Activated naive CD4-positive, alpha-beta T cell treated with anti-CD3 and anti-CD28 coated beads for 36 hours (primary cell): ENCODE measurements at places on chromosomes 7 and 10. TPM values are rescaled to one million over a fixed set of nuclear protein-coding genes. Genes with fewer than 3 reads are reported as not detected.

GRCh38 chr7:79091661-79092060 lies 361.8 kb downstream of the MAGI2 start:
- no peak overlapping the region for H3K27ac ChIP-seq
- no peak overlapping the region for H3K4me3 ChIP-seq

GRCh38 chr7:41415471-41416207 lies 287.3 kb downstream of the INHBA start:
- no peak overlapping the region for H3K4me3 ChIP-seq
- no peaks in the 10 kb centered on the region for H3K36me3 ChIP-seq
- DNase-seq = no peak

DNA sequence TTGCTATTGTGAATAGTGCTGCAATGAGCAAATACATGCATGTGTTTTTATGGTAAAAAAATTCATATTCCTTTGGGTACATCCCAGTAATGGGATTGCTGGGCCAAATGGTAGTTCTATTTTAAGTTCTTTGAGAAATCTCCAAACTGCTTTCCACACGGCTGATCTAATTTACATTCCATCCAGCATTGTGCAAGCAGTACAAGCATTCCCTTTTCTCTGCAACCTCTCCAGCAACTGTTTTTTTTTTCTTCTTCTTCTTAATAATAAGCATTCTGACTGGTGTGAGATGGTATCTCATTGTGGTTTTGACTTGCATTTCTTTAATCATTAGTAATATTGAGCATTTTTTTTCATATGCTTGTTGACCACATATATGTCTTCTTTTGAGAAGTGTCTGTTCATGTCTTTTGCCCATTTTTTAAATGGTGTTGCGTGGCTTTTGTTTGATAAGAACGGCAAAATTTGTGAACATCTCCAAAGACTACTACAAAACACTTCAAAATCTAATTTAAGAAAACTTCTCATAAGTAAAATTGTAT lies 136.1 kb upstream of the MYO3A start:
- no peak overlapping the region for H3K27ac ChIP-seq
- H3K36me3 ChIP-seq = no peaks in the 10 kb centered on the region
- H3K4me3 ChIP-seq = no peak overlapping the region
- no peak for DNase-seq
- no peaks in the 10 kb centered on the region for H3K4me1 ChIP-seq
- no peaks in the 10 kb centered on the region for H3K27me3 ChIP-seq

- peaks cover 36% of the 10 kb centered on the region for H3K27me3 ChIP-seq
- H3K36me3 ChIP-seq = no peaks in the 10 kb centered on the region
- H3K4me1 ChIP-seq = peaks cover 4% of the 10 kb centered on the region
- H3K4me3 ChIP-seq = no peak overlapping the region
- H3K27ac ChIP-seq = no peak overlapping the region
Measured at GRCh38 chr10:28810057-28810870, 132.9 kb downstream of the BAMBI start.

DNA sequence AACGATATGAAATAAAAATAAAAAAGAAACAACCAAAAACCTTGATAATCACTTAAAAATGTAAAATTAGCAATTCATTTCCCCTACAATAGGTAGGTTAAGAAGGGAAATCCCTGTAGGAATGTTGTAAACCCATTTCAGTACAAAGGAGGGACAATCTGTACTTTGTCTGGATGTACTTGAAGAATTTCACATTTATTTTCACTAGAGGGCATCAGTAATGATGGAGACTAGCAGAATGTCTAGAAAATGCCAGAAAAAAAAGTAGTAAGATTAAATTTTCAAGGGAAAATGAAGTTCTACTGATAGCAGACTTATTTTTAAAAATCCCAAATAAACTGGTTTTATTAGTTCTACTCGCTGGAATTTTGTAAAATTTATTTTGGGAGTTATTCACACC lies 209.0 kb upstream of the FZD1 start:
- peaks cover 5% of the 10 kb centered on the region for H3K4me1 ChIP-seq
- DNase-seq = no peak
- H3K27me3 ChIP-seq = peaks cover 4% of the 10 kb centered on the region

DNA sequence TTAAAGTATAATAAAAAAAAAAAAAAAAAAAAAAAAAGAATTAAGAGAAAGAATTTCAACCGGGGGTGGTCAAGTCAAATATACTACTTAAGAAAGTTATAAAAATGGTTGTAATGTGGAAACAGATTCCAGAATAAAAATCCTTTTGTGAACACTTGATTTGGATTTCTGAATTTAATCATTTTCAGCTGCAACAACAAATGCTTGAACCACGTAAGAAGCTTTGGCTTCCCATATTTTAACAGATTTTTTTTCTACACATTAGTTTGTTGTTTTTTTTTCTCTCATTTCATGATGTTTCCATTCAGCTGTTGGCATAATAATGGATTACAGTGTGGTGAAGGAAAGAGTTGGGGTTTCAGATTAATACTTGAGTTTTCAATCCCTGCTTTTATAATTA lies 137.3 kb upstream of the AGR3 start:
- peaks cover 10% of the 10 kb centered on the region for H3K4me1 ChIP-seq
- no peak for DNase-seq
- no peak overlapping the region for H3K27ac ChIP-seq
- H3K4me3 ChIP-seq = no peak overlapping the region

DNA sequence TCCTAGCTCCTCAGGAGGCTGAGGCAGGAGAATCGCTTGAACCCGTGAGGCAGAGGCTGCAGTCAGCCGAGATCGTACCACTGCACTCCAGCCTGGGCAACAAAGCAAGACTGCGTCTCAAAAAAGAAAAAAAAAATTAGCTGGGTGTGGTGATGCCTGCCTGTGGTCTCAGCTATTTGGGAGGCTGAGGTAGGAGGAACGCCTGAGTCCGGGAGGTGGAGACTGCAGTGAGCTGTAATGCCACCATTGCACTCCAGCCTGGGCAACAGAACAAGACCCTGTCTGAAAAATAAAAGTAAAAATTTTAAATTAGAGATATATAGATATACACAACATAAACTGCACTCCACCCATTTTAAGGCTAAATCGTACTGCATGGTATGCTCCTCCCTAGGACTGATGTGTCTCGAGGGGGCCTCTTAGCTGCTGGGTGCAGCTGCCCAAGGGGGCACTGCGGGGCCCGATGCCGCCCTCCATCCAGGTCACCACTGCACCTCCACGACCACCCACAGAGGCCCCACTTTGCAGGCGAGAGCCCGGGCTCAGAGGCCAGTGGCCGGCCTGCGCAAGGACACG lies 40.9 kb upstream of the FOXK1 start:
- peaks cover 3% of the 10 kb centered on the region for H3K4me1 ChIP-seq
- no peak for DNase-seq
- peaks cover 2% of the 10 kb centered on the region for H3K36me3 ChIP-seq
- no peaks in the 10 kb centered on the region for H3K27me3 ChIP-seq

DNA sequence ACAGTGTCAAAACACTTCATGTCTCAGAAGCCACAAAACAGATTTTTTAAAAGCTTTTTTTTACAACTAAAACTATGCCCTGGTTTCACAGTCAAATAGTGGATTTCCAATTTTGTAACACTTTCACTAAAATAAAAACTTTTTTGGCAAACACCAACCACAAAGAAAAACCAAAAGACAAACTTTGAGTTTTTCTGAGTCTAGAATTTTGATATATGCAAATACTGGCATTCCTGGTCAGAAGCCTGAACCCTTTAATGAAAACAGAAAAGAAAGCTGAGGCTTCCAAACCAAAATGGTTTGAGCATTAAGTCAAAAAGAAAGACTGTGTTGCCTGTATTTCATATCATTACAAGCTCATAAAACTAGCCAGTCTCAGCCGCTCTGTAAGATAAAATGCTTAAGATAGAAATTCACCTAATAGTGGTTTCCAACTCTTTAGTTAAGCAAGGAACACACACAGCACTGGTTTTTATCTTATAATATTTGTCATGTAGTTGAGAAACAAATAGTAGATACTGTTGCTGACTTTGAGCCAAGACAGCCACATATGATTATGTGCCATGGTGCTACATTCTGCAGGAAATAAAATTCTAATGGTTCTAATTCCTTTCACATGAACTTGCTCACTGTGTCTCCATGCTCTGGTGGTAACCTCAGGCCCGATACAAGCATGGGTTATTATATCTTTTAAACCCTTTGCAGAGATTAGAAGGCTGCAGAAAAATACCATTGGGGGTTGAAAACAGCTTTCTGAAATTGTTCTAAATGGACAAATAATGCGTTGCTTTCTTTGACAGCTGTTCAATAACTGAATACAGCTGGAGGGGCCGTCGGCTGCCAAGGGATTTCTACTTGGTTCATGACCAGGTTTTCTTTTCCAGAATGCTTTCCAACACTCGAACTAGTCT lies 49.4 kb downstream of the FAM171A1 start:
- H3K4me1 ChIP-seq = peaks cover 7% of the 10 kb centered on the region
- H3K27ac ChIP-seq = no peak overlapping the region
- DNase-seq = no peak
- no peaks in the 10 kb centered on the region for H3K36me3 ChIP-seq

DNA sequence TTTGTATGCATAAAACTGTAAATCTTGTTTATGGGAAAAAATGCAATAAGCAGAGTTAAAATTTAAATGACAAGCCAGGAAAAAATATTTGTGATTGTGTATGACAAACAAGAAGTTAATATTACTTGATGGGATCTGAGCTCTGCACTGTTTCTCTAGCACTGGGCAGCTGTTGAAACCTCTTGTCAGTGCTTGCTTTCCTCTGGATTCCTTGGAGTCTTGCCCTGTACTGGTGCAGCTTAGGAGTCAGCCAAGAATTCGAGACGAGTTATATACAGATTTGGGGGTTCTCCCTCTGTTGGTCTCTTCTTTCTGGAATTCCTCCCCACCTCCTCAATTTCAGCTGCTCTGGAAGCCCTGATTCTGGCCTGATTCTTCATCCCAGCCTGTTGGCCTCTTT lies 24.3 kb upstream of the OPN4 start:
- H3K27me3 ChIP-seq = peaks cover 30% of the 10 kb centered on the region
- H3K36me3 ChIP-seq = no peaks in the 10 kb centered on the region
- H3K4me3 ChIP-seq = no peak overlapping the region
- peaks cover 2% of the 10 kb centered on the region for H3K4me1 ChIP-seq
- no peak overlapping the region for H3K27ac ChIP-seq
- DNase-seq = no peak

DNA sequence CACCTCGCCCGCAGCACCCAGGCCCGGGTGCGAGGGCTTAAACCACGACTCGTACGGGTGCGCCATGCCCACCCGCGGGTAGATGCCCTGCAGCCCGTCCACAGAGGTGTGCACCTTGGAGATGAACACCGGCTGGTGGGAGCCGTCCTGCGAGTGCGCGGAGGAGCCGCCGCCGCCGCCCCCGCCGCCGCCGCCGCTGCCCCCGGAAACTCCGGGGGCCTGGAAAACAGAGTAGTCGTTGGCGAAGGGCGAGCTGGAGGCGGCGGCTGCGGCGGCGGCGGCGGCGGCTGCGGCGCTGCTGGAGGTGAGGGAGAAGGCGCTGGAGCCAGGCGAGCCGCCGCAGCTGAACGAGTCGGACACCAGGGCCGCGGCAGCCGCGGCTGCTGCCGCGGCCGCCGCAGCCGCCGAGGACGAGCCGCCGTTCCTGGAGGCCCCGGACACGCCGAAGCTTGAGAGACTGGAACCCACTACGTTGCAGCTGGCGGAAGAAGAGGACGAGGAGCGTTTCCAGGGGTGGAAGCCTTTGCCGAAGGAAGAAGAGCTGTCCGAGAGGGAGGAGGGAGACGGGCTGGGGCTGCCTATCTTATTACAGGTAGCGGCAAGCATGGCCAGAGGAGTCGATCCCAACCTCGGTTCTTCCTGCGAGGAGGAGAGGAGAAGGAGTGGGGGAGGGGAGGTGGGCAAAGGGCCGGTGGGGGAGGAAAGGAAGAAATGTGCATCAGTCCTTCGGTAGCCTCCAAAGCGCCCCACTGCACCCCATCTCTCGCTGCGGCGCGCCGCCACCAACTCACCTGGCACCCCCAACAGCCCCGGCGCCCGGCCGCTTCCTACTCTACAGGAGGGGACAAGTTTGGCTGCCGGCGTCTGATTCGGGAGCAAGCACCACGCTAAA lies 1.3 kb downstream of the SP8 start:
- H3K4me1 ChIP-seq = peaks cover 24% of the 10 kb centered on the region
- peaks cover 72% of the 10 kb centered on the region for H3K27me3 ChIP-seq
- peak overlapping the region; percentile 69 for H3K4me3 ChIP-seq

GRCh38 chr7:12244129-12244528 lies 33.0 kb downstream of the TMEM106B start:
- no peak for DNase-seq
- H3K4me1 ChIP-seq = peaks cover 12% of the 10 kb centered on the region
- H3K4me3 ChIP-seq = no peak overlapping the region
- H3K36me3 ChIP-seq = peaks cover 11% of the 10 kb centered on the region
- no peak overlapping the region for H3K27ac ChIP-seq

- no peak overlapping the region for H3K4me3 ChIP-seq
- no peak overlapping the region for H3K27ac ChIP-seq
- no peak for DNase-seq
Measured at GRCh38 chr7:20438694-20439376, 108.1 kb downstream of the ITGB8 start.

GRCh38 chr10:87705339-87705738 lies 45.7 kb downstream of the PAPSS2 start:
- no peak overlapping the region for H3K27ac ChIP-seq
- no peak overlapping the region for H3K4me3 ChIP-seq
- H3K4me1 ChIP-seq = no peaks in the 10 kb centered on the region
- no peaks in the 10 kb centered on the region for H3K36me3 ChIP-seq

GRCh38 chr7:2641406-2642393 lies 9.9 kb downstream of the TTYH3 start:
- H3K27me3 ChIP-seq = no peaks in the 10 kb centered on the region
- peaks cover 13% of the 10 kb centered on the region for H3K4me1 ChIP-seq
- no peak overlapping the region for H3K27ac ChIP-seq
- DNase-seq = no peak

GRCh38 chr10:58347967-58348366 lies 13.2 kb downstream of the UBE2D1 start:
- peaks cover 22% of the 10 kb centered on the region for H3K4me1 ChIP-seq
- peaks cover 11% of the 10 kb centered on the region for H3K36me3 ChIP-seq
- H3K27me3 ChIP-seq = no peaks in the 10 kb centered on the region

VWDE gene
- 1.5 TPM for total RNA-seq

MRLN gene
- not detected for total RNA-seq

TRIM56 gene
- total RNA-seq = 41.7 TPM

WDR86 gene
- not detected for total RNA-seq

SPDYE9 gene
- not detected for total RNA-seq

MRC1 gene
- total RNA-seq = not detected

ORC5 gene
- 19.9 TPM for total RNA-seq

SMIM30 gene
- 40.1 TPM for total RNA-seq

GDF2 gene
- total RNA-seq = not detected

GPAM gene
- total RNA-seq = 7.3 TPM

GCK gene
- total RNA-seq = 3.3 TPM

TMEM225B gene
- total RNA-seq = 0.98 TPM

LRGUK gene
- 0.14 TPM for total RNA-seq

MINDY4 gene
- 1.2 TPM for total RNA-seq

CCSER2 gene
- 81.8 TPM for total RNA-seq
